MG63 (cell line): ENCODE measurements at places on chromosomes 4 and X. TPM values are rescaled to one million over a fixed set of nuclear protein-coding genes. Genes with fewer than 3 reads are reported as not detected.

GRCh38 chrX:26649534-26649933 lies 433.6 kb downstream of the MAGEB5 start:
- DNase-seq = no peak

DNA sequence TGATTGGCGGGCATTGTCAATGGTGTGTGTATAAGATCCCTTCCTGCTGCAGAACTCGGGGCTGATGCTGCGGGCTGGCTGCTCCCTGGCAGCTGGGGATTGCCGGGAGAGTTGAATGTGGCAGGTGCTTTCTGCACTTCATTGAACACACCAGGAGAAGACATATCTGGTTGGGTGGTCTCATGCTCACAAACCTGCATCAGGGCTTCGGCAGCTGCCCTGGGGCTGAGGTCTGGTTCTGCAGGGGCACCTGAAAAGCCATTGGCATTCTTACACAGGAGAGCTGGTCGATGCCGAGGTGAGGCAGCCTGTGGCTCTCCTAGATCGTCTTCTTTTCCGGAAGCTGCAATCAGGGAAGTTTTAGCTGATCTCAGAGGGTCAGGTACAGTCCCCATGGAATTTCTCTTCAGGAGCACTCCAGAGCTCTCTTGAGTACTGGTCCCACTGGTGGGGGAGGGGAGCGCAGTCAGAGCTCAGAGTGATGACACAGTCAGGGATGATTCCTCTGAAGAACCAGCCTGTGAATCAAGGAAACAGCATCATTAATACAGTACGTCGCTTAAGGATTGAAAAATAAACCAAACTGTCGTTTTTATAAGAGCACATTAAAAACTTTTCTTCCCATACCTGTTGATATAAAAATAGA lies 57.8 kb downstream of the GPRIN3 start:
- DNase-seq = no peak

GRCh38 chr4:51843309-51844152 lies 578 bp downstream of the DCUN1D4 start:
- DNase-seq = peak; percentile 99

- peak; percentile 3 for DNase-seq
Measured at GRCh38 chrX:66751136-66751782, 112.4 kb upstream of the EDA2R start.

GRCh38 chr4:146329050-146329716 lies 114.8 kb downstream of the REELD1 start:
- DNase-seq = no peak

DNA sequence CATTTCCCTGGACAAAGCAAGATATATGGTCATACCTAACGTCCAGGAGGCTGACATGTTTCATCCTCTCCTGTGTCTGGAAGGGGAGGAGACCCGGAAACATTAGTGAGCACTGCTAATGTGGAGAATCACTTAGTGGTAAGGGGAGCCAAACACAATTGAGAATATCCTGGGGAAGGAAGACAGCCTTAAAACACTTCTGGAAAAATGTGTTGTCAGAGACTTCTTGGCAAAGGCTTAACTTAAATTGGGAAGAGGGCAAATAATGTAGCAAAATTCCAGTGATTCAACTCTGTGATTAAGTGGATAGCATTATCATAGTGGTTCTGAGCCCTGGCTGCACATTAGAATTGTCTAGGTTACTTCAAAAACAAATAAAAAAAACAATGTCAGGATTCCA lies 39.5 kb downstream of the SPARCL1 start:
- no peak for DNase-seq

GRCh38 chr4:113385281-113385899 lies 335.9 kb downstream of the ANK2 start:
- no peak for DNase-seq

Gene IRS4
- not detected in 2 replicates for total RNA-seq

Gene ZFP42
- not detected in 2 replicates for total RNA-seq

Gene MAOA
- 0.25 and 0.40 TPM in 2 replicates for total RNA-seq
